NCI-H1092 (cell line): ENCODE measurements at places on chromosomes 6 and 20.
A peak's percentile ranks its signal among the peaks of the same experiment; 100 is the strongest.

DNA sequence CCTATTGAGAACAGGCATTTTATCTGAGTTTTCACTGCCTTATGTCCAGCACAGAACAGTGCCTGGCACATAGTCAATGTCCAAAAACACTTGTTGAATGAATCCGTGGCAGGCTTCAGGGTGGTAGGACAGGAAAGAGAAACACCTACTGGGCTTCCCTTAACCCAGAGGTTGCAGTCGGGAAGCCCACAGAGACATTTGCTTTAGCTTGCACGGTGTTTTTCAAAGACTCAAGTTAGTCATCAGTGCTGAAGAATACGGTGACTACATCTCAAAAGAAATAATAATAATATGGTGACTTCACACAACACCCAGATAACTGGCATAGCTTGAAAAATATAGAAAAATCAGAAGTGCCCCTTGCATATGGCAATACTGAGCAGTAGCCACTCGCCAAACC lies 160.4 kb downstream of the CD83 start:
- DNase-seq, result no peak

DNA sequence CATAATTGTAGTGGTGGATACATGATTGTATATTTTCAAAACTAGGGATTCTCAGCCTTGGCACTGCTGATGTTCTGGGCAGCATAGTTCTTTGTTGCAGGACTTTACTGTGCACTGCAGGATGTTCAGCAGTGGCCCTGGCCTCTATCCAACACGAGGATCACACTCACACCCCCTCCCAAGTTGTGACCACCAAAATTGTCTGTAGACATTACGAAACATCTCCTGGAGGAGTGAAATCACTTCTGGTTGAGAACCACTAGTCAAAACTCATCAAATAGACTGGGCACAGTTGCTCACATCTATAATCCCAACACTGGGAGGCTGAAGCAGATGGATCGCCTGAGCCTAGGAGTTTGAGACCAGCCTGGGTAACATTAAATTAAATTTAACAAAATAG lies 123.1 kb upstream of the CDYL start:
- DNase-seq, result no peak

GRCh38 chr6:57013521-57013926 lies 33.0 kb upstream of the KIAA1586 start:
- no peak for DNase-seq

- peak; percentile 3 for DNase-seq
Measured at GRCh38 chr6:25122622-25123237, 156.4 kb upstream of the CARMIL1 start.

DNA sequence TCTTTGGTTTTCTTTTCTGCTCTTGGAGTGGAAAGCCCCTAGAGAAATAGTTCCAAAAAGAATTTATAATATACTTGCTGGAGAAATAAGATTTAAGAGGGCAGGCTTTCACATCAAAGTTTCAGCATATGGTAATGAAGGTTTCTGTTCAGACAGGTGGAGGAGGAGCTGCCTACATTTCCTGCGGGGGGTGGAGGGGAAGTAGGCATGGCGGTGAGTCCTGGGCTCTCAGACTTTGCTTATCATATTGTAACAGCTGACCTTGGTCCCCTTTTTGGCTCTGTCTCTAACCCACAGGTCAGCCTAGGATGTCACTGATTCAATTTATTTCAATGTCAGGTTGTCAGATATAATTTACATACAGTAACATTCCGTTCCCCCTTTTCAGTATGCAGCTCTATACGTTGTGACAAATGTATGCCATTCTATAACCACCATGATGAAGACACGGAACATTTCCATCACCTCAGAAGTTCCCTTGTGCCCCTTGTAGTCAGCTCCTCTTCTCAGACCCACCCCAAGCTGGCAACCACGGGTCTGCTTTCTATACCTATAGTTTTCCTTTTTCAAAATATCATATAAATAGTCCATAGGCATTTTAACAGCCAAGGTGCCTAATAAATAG lies 77.6 kb upstream of the GGTLC1 start:
- DNase-seq, result no peak

DNA sequence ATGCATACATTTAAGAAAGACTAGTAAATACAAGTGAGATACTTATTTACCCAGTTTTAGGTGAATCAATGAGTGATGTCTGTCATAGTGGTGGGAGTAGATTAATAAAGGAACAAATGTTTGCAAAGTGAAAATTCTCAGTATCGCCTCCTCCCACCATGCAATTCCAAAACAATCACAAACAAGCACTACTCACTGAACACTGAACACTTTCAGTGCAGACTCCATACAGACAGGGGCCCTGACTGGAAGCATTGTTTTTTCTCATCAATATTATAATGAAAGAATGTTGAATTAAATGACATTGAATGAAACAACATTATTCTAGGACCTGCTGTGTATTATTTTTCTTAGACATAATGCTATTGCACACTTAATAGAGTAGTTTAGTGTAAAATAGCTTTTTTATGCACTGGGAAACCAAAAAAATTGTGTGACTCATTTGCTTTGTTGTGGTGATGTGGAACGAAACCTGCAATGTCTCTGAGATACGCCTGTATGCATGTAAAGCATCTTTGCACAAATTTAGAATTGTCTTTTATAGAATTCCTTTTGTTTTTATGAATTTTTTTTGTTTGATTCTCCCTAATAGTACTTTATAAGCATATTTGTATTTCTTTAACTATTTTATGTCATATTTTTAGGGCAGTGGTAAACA lies 317.5 kb downstream of the UTRN start:
- DNase-seq, result no peak

DNA sequence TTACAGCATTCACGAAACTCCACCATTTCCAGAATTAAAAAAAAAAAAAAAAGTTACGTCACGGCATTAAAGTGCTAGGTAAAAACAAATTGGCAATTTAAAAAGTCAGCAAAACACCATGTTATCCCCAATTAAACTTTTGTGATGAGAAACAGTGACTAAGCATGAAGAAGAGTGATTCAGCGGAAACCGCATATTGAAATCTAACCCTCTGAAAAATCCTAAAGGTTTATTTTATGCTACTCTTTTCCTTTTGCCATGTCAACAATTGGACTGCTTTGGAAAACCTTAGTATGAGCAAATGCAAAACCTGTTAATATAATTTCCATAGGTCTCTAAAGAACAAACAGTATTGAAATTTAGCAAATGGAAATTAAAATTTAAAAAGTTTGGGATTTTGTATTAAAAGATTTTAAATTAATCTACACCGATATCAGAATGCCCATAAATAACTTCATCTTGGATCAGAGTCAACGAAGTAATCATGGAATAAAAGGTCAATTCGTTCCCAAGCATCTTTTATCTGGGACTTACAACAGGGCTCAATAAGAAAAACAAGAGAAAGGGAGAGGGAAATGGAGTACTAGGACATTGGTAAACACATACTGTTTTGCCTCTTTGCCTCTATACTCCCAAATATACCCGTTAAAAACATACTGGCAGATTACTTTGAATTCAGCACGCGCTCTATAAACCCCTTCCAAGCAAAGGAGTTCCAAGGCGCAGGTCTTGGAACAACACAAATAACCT lies 1.1 kb downstream of the FBXO30 start:
- no peak for DNase-seq

- DNase-seq, result no peak
Measured at GRCh38 chr6:24743944-24744335, 25.0 kb upstream of the C6orf62 start.
